Stimulated activated CD8-positive, alpha-beta memory T cell treated with anti-CD3 and anti-CD28 coated beads, Interleukin-7, amount 100 ng/mL, for 4 hours (primary cell): ENCODE measurements at places on chromosomes 7 and 10.
A peak's percentile ranks its signal among the peaks of the same experiment; 100 is the strongest.

DNA sequence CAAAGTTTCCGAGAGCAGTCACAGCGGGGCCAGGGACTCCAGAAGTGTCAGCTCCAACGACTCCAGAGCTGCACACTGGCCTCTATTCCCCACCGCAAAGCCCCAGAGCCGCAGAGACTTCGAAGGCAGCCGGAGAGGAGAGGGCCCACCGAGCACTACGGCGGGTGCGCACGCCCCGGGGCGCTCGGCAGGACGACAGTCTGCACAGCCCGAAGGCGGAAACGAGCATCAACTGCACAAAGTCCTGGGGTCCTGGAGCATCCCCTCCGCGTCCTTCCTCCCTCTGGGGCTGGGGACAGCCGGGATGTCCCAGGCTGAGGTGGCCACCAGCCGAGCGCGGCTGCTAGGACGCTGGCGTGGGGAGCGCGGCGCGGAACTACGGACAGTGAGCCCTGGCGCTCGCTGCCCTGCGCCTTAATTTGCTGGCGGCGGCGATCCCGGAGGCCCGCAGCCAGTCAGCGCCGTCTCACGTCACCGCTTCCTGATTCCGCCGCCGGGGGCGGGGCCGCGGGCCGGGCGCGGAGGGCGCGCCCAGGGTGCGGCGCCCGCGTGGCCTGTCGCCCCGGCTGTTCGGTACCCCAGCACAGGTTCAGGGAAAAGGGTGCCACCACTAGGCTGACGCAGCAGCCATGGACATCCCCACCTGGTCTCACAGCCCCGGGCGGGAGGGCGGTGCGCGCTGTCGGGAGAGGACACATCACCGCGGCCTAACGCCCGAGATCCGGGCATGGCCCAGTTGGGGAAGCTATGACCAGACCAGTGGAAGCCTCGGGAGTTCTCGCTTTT is at the start of gene TBX20:
TSS of gene TBX20 (minus strand) at position 391 of the 786 bp plus-strand sequence. CDS start 480 bp downstream, outside the sequence.
- DNase-seq, result no peak

DNA sequence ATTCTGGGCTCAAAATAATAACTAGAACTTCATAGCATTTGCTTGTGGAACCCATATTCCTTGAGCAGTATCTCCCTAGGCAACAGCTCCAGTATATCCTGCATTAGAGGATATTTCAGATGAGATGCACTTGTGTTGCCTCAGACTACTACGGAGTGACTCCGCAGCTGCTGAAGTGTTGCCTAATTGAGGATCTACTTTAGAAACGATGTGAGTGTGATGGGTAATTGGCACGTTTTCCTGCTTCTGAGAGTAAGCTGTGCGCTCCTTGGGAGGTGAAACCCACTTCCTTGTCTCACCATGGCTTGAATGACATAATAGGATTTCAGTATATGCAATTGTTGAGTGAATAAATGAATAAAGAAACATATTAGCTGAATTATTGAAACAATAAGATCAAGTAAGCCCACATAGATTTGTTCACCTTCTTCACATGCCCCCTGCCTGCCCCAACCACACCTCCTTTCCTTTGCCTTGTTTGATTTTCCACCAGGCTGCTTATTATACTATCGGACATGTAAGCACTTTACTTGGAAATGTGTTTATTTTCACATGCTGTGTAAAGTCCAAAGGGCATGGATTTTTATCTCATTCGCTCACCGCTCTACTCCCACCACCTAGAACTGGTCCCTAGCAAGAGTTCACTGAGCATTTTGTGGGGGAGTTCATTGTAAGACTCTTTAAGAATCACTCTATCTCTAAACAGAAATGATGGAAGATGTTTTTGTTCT is 303.8 kb downstream of the KCNMA1 start:
- DNase-seq, result no peak

DNA sequence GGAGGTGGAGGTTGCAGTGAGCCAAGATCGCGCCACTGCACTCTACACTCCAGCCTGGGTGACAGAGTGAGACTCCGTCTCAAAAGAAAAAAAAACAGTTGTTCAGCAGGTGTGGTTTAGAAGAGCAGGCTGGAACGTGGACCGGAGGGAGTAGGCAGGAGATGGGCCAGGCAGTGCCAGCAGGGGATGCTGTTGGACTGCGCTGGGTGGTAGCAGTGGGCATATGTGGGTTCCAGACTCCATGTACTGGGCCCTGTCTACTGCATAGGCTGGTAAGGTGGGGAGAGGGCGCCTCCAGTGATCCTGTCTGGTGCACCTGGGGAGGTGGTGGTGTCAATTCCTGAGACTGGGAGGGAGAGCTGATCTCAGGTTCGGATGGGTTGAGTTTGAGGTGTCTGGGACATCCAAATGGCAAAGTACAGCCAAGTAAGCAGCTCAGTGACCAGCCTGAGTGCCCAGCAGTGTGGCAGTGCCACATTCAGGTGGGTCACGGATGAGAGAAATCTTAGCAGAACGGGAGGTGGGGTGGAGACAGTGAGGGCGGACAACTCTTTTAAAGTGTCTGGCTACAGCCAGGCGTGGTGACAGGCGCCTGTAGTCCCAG is 25.9 kb downstream of the SFXN4 start:
- peak; percentile 26 for DNase-seq

DNA sequence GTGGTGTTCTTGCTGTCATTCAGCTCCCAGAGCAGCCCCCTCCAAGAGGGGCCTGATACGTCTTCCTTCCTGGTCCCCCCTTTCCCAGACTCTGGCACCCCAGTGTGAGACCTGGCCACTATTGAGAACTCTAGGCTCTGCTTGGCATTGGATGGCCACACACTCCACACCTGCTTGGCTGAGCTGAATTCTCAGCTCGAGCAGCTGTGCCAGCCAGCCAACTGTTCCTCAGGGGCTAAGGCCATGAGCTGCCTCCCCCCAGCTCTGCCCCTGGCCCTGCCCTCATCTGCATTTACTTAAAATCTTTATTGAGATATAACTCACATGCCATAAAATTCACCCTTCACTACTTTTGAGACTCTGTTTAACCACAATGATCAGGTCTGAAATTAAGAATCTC is 6.7 kb downstream of the TLL2 start:
- no peak for DNase-seq

DNA sequence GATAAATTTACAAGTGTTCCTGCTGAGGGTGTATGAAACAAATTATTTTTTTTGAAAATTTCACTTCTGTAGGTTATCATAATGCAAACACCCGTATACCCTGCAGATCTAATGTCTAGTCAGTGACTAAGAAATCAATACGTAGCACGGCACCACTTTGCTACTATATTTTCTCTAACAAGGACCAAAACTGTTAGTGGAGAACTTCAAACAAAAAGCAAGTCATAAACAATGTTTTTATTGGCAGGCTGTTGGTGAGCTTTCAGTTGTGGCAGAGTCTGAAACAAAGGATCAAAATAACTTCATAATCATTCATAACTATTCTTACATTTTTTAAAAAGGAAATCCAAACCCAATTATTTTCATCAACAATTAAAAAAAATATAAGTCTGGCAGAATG is 11.8 kb downstream of the SEM1 start:
- DNase-seq, result no peak

- no peak for DNase-seq
Measured at GRCh38 chr10:69506487-69506833, 55.2 kb downstream of the TSPAN15 start.

DNA sequence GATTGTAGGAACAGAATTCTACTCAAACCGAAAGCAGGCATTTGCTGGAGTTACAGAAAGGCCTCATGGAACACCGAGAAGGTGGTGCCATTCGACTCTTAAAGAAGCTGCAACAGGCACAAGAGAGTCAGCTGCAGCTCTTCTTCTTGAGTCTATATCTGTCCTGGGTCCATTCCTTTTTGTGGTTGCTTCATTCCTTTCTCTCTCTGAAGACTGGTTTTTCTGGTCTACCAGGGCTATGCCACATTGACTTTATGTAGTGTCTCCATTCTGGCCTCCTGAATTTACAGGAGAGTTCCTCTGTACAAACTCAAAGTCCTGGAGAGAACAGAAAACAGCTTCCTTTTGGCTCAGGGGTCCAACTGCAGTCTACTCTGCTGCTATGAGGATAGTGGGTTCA is 132.8 kb downstream of the CFTR start:
- no peak for DNase-seq

DNA sequence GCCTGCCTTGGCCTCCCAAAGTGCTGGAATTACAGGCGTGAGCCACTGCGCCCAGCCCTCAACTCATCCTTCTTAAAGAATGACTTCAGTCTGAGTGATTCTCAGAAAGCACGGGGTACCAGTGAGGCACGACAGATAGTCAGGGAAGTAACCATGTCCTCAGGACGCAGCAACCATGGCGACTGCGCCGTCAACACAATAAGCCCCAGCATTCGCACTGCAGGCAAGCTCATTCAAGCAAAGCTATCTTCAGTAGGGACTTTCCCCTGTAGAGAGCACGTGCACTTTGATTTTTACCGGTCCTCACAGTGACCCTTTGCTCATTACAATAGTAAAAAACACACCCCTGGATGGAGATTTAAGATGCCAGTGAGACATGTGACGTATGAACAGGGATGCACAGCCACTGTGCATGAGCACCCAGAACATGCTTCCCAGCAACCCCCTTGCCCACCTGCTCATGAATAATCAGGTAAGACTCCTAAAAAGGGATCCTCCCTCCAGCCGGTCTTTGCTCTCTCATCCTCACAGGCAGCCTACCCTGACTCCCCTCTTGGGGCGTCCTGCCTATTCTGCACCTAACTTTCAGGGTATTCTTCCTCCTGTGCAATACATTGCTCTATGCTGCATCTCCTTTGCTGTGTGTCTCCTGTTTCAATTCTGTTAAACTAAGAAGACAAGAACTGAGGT is 9.1 kb downstream of the WDR86 start:
- DNase-seq, result no peak

GRCh38 chr10:132497063-132497680 is 40.4 kb upstream of the INPP5A start:
- DNase-seq, result no peak

- no peak for DNase-seq
Measured at GRCh38 chr7:18395868-18396267, 99.7 kb upstream of the HDAC9 start.

DNA sequence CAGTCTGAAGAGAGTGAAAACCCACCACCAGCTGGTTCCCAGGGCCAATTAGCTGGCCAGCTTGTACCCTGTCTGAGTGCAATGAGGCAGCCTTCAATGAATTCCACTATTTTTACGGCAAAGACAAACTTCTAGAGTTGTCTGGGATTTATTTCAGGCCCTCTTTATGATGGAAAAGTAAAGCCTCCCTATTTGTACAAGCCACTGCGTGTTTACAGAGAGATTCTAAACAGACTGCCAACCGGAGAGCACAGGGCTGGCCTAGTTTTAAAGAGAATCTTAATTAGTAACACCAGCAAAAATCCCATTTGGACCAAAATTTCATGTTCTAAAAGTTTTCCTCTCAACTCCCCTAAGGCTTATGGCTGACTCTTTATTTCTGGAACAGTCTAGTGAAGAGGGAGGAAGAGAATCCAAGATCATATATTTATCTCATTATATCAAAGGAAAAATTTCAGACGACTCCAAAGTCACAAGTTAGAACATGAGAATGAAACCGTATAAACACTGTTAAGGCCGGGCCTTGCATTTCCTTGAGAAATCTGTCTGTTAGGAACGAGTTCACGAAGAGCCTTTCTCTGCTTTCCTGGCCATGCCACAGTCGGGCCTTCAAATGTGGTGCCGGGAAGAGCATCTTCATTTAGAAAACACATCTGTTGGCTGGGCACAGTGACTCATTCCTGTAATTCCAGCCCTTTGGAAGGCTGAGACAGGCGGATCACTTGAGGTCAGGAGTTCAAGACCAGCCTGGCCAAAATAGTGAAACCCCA is 724.6 kb upstream of the NRP1 start:
- DNase-seq, result no peak

- no peak for DNase-seq
Measured at GRCh38 chr10:71087622-71088021, 124.7 kb upstream of the UNC5B start.

GRCh38 chr7:121456015-121456414 is 59.9 kb upstream of the FAM3C start:
- DNase-seq, result no peak

DNA sequence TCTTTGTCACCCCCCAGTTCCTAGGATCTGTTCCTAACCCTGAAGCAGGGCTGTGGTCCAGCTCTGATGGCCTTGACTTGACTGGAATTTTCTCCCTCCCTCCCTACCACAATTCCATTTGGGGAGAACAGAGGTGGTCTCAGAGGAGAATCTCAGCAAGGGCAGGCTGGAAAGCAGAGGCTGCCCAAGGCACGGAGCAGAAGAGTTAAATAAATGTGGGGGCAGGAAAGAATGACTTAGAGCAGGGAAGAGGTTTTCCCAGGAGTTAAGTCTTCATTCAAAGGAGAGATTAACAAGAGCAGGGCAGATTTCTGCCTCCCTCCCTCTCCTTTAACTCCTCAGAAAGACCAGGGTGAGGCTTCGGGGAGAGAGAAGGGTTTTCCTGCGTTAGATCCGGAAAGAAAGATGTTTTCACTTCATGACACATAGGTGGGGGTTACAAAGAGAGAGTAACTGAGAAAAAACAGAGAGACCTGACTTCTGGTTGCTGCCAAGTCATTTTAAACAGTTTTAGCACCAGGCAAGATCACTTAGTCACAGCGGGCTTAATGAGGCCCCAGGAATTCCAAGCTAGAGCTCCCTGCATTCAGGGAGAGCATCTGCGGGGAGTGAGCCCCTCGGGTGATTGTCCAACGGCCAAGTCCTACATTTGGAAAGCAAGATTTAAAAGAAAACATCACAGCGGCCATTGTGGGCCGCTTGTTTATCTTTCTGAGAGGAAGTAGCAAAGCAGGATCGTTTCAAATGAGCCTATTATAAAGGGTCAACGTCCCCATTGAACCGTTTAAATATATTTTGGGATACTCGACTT is 78.7 kb downstream of the ARHGAP22 start:
- no peak for DNase-seq

- DNase-seq, result no peak
Measured at GRCh38 chr10:131738396-131738735, 162.4 kb upstream of the PPP2R2D start.

DNA sequence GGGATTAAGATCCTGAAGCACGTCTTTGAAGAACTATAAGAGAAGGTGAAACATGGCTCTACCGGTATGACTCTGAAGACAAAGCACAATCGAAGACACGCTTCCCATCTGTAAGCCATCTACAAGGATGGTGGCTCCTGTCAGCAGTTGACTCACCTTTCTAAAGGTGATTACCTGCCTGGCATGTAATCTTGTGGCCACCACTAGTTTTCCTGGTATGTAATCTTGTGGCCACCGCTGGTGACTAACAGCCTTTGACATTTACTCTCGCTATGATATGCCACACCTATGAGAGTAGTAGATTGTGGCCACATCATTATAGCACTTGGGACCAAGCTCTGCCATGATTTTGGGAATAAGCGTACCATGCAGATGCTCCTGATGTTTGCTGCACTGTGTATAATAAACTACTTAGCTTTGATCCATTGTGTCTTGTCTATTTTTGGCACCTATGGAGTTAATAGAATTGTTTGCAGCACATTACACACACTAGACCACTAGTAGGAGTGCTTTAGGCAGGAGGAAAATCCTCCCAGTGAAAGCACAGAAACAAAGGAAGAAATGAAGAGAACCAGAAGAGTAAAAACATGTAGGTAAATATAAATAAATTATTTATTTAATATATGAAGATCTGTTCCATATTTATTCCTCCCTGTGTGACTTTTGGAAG is 59.8 kb downstream of the VAX1 start:
- no peak for DNase-seq
